ENCODE measurements at places on chromosomes 4 and X.

DNA sequence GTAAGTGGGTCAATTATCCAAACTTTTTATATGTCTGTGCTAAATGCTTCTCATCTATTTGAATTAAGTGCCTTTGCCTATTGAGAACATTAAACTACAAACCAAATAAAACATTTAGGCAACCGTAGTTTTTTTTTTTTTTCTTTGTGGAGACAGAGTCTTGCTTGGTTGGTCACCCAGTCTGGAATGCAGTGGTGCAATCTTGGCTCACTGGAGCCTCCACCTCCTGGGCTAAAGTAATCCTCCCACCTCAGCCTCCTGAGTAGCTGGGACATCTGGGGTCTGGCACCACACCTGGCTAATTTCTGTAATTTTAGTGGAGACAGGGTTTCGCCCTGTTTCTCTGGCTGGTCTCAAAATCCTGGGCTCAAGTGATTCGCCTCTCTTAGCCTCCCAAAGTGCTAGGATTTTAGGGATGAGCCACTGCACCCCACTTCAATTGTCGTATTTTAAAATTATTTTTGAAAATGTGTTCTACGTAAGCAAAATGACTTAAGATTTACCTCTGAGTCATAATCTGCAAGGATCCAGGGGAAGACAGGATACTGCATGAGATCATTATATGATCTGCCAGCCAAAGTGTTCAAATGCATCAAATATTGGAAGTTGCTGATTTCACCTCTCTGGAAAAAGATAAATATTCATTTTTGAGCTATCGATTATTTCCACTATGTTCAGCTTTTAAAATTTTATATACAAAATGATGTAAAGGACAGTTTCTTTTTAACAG, 125.6 kb downstream of the CDS1 start:
- no peak for DNase-seq

GRCh38 chr4:151527699-151528098, 118.7 kb downstream of the FHIP1A start:
- DNase-seq: no peak

DNA sequence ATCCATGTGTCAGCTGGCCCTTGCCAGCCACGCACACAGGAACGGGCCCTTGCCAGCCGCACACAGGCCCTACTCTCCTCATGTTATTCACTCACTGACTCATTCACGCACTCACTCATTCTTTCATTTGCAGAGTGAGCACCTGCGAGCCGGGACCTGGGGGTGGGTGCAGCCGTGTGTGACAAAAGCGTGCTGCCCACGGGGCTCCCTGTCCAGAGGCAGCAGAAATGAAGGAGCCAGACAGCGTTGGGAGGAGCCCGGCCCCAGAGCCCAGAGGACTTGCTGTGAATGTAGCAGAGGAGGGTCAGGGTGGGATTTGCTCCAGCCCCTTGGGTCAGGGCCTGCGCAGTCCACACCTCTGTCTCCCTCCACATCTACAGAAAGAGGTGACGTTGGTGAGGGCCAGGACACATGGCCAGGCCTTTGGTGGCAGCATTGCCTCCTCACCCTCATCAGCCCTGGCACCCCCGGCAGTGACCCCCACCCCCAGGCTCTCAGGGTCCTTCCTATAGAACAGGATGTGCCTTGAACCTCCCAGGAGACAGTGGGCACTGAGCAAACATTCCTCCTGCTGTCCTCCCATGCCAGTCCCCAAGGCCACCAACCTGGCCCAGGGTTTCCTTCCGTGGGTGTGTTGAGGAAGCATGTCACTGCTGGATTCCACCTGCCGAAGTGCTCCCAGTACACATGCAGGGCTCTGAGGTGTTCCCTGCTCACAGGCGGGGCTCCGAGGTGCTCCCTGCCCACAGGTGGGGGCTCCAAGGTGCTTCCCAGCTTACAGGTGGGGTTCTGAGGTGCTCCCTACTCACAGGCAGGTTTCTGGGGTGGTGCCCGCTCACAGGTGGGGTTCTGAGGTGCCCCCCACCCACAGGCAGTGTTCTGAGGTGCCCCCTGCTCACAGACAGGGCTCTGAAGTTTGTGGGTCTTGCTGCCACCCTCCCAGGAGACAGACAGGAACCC, 105.7 kb downstream of the HMX1 start:
- no peak for DNase-seq

GRCh38 chrX:138856881-138857604, 145.5 kb upstream of the FGF13 start:
- DNase-seq: no peak

- DNase-seq: peak; percentile 51
Measured at GRCh38 chrX:11792461-11793421, 34.7 kb downstream of the MSL3 start.

GRCh38 chrX:37690119-37690518, 4.5 kb downstream of the XK start:
- no peak for DNase-seq

DNA sequence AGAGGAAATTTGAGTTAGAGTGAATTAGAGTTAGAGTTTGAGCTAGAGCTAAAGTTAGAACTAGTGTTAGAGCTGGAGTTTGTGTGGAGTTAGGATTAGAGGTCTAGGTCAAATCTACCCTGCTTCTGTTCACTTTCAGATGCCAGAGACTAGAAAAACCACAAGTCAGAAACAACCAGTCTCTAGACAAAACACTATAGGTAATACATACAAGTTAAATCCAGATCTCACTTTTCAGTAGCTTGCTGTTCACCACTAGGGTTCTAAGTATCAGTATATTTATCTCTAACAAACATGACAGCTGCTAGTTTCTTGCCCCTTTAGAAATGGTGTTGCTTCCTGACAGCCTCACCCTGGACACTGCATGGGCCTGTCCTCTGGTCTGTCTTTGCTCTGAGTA, 300.7 kb downstream of the ARAP2 start:
- DNase-seq: no peak

- no peak for DNase-seq
Measured at GRCh38 chr4:76354517-76355473, 48.3 kb downstream of the STBD1 start.

DNA sequence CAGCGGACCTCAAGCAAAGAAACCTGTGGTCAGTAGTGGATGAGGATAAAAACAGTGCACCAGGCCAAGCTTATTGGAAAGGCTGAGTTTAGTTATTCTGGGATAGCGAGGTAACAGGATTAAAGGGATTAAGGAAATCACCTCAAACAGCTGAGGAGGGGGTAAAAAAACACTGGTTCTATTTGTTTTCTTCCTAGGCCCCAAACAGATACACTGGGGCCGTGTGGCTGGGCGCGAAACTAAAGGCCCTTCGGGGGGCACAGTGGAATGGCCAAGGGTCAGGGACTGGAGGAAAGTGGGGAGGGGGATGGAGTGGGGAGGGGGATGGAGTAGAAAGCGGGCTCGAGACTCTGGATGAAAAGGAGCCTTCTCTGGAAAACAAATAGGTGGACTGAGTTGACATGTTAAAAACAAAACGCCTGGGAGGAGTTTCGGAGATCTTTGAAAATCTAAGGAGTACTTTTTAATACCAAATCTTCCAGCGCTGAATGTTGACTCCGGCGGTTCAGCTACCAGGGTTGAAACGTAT, 2.9 kb downstream of the SOX3 start:
- DNase-seq: no peak

- DNase-seq: no peak
Measured at GRCh38 chr4:11428231-11428898, at the start of gene HS3ST1. TSS of gene HS3ST1 (minus strand) at chr4:11428894. CDS start at chr4:11400005, 28,889 bp downstream.

DNA sequence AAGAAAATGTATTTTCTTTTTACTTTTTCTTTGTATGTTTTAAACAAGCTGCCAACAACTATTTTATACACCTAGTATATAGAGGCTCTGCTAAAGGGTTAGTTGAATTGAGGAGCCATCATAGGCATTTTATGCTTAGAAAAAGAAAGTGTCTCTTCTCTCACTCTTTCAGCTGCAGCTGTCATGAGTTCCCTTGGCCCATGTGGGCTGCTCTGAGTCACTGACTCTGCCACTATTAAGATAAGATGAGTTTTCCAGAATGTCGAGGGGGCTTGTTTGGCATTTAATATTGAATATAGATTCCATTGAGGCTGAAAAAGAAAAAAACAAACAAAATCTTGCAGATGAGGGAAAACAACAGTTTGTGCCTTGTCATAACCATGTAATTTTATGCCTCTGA, 126.0 kb upstream of the PAQR3 start:
- DNase-seq: no peak

DNA sequence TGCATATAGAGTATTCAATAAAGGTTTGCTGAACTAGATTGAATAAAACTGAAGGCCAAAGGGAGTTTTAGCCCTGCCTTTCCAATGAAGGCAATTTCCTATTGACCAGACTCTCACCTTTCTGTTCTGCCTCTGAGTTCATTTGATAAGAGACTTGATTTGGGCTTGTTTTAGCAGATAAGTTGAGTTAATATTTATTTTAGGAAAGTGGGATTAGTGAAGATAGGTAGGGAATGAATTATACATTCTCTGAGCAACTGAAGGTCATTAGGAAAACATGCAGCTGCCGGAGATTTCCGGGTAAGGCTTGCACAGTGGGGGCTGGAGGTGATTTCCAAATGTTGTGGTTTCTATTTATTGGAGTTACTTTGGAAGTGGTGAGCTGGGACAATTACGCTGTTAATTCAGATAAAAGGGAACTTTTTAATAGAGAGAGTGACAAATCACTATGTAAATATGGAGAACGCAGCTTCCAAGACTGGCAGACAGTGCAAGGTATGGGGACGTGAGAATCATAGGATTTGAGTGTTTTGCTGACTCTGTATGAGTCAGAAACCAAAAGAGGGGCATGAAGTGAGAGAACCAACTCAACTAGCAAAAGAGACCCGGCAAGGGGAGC, 553.6 kb upstream of the BOD1L1 start:
- peak; percentile 74 for DNase-seq

GRCh38 chr4:90495211-90495610, 368.0 kb downstream of the CCSER1 start:
- DNase-seq: no peak

GRCh38 chrX:124005228-124005627, 43.7 kb downstream of the STAG2 start:
- no peak for DNase-seq

GRCh38 chr4:139834981-139835391, 169.4 kb downstream of the MGST2 start:
- no peak for DNase-seq

- no peak for DNase-seq
Measured at GRCh38 chr4:149245333-149245732, 570.3 kb downstream of the IQCM start.

- peak; percentile 93 for DNase-seq
Measured at GRCh38 chrX:73577361-73577760, 14.4 kb downstream of the CHIC1 start.
